ENCODE measurements at places on chromosomes 16 and 17.

DNA sequence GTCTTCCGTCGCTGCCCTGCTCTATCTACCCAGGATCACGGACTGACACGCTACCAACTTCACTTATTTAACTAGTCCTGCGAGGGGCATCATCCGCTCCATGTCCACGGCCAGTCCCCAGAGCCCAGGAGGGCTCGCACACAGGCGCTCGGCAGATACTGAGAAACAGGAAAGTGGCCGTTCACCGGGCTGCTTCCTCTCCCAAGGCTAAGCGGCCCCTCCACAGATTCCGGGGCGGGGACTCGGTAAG lies 388 bp downstream of the OXLD1 start:
- DNase-seq = no peak
- H3K4me1 ChIP-seq = peaks cover 33% of the 10 kb centered on the region
- H3K4me3 ChIP-seq = peak overlapping the region; percentile 93
- no peaks in the 10 kb centered on the region for H3K27me3 ChIP-seq

- no peak overlapping the region for H3K27ac ChIP-seq
- no peak overlapping the region for H3K4me3 ChIP-seq
- no peaks in the 10 kb centered on the region for H3K27me3 ChIP-seq
- peaks cover 51% of the 10 kb centered on the region for H3K36me3 ChIP-seq
- no peak for DNase-seq
Measured at GRCh38 chr17:80710714-80711302, 166.2 kb downstream of the RPTOR start.

GRCh38 chr17:38867179-38867967 lies 2.5 kb upstream of the LASP1 start:
- peak overlapping the region; percentile 97 for H3K4me3 ChIP-seq
- peak; percentile 87 for DNase-seq
- peaks cover 29% of the 10 kb centered on the region for H3K4me1 ChIP-seq
- H3K36me3 ChIP-seq = peaks cover 6% of the 10 kb centered on the region

GRCh38 chr17:49616086-49616485 lies 40.4 kb downstream of the NXPH3 start:
- H3K27me3 ChIP-seq = no peaks in the 10 kb centered on the region
- no peak overlapping the region for H3K27ac ChIP-seq
- DNase-seq = no peak
- H3K36me3 ChIP-seq = peaks cover 38% of the 10 kb centered on the region
- H3K4me3 ChIP-seq = no peak overlapping the region

DNA sequence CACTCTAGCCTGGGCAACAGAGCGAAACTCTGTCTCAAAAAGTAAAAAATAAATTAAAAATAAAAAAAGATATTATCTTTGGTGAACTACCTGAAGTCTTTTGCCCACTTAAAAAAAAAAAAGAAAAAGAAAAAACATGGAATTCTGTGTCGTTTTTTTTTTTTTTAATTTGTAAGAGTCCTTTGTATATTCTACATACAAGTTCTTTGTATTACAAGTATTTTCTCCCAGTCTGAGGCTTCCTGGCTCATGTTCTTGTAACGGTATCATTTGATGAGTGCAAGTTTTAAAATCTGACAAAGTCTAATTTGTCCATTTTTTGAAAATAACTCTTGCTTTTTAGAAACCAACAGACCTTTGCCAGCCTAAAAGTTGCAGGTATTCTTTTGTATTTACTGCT lies 12.2 kb upstream of the CBX2 start:
- H3K4me1 ChIP-seq = no peaks in the 10 kb centered on the region
- no peak overlapping the region for H3K4me3 ChIP-seq
- H3K27ac ChIP-seq = no peak overlapping the region
- H3K27me3 ChIP-seq = peaks cover 20% of the 10 kb centered on the region
- no peaks in the 10 kb centered on the region for H3K36me3 ChIP-seq
- DNase-seq = no peak

DNA sequence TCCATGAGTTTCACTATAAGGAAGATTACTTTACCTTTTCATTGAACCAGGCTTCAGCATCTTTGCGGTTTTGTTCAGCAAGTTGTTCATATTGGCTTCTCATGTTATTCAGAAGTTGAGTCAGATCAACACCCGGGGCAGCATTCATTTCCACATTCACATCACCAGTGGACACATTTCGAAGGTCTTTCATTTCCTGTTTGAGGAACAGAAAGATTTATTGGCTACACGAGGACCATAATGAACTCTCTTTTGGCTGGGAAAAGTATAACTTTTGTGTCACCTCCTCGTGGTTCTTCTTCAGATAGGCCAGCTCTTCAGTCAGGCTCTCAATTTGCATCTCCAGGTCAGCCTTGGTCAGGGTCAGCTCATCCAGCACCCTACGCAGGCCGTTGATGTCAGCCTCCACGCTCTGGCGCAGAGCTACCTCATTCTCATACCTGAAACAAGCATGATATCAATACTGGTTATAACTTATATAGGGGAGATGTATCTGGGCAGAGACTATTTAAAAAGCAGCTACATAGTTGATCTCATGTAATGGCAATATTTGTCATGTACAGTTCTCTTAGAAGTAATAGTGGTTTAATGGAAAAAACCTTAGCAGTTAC lies 2.1 kb downstream of the KRT10 start:
- no peak overlapping the region for H3K27ac ChIP-seq
- H3K27me3 ChIP-seq = peaks cover 9% of the 10 kb centered on the region
- H3K4me1 ChIP-seq = peaks cover 15% of the 10 kb centered on the region
- no peak for DNase-seq
- H3K4me3 ChIP-seq = peak overlapping the region; percentile 76

GRCh38 chr17:69523244-69523861 lies 108.9 kb downstream of the MAP2K6 start:
- peaks cover 5% of the 10 kb centered on the region for H3K36me3 ChIP-seq
- peaks cover 3% of the 10 kb centered on the region for H3K4me1 ChIP-seq
- no peak overlapping the region for H3K27ac ChIP-seq
- DNase-seq = peak; percentile 67
- H3K27me3 ChIP-seq = no peaks in the 10 kb centered on the region
- no peak overlapping the region for H3K4me3 ChIP-seq

- H3K27me3 ChIP-seq = no peaks in the 10 kb centered on the region
- H3K36me3 ChIP-seq = peaks cover 3% of the 10 kb centered on the region
- H3K4me1 ChIP-seq = peaks cover 38% of the 10 kb centered on the region
- H3K27ac ChIP-seq = peak overlapping the region; percentile 99
Measured at GRCh38 chr17:60392845-60393702, 1.1 kb upstream of the USP32 start.

DNA sequence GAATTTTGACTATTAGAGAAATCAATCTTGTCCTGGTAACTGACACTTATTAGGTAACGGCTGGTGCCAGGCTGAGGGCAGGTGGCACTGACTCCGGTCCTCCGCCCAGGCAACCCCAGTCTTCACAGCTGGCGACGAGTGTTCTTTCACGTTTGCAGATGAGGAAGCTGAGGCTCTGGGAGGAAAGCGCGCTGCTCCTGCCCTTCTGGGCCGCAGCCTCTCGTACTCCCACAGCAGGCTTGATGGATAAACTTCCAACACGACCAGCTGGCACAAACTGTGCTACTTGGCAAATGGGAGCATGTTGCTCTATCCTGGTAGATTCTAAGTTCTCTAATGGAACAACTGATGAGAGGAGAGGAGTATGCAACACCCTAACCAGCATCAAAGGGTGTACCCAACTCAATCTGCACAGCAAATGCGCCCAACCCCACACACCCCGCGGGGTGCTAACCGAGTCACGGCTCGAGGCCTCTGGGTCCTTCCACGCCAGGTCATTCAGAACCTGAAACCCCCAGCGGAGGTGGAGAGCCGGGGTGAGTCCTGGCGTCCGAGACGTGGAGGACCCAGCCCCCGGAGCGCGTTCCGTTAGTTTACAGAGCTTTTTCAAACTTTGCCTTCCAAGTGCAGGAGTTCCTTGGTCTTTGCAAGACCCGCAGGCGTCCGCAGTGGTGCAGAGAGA lies 477 bp upstream of the SLC47A1 start:
- no peak overlapping the region for H3K27ac ChIP-seq
- no peak overlapping the region for H3K4me3 ChIP-seq
- no peaks in the 10 kb centered on the region for H3K4me1 ChIP-seq
- H3K27me3 ChIP-seq = peaks cover 55% of the 10 kb centered on the region
- no peak for DNase-seq

- H3K27me3 ChIP-seq = peaks cover 16% of the 10 kb centered on the region
- no peak overlapping the region for H3K4me3 ChIP-seq
- H3K36me3 ChIP-seq = peaks cover 21% of the 10 kb centered on the region
- DNase-seq = peak; percentile 91
- H3K4me1 ChIP-seq = peaks cover 7% of the 10 kb centered on the region
Measured at GRCh38 chr17:42101513-42102292, 3.4 kb upstream of the ZNF385C start.

DNA sequence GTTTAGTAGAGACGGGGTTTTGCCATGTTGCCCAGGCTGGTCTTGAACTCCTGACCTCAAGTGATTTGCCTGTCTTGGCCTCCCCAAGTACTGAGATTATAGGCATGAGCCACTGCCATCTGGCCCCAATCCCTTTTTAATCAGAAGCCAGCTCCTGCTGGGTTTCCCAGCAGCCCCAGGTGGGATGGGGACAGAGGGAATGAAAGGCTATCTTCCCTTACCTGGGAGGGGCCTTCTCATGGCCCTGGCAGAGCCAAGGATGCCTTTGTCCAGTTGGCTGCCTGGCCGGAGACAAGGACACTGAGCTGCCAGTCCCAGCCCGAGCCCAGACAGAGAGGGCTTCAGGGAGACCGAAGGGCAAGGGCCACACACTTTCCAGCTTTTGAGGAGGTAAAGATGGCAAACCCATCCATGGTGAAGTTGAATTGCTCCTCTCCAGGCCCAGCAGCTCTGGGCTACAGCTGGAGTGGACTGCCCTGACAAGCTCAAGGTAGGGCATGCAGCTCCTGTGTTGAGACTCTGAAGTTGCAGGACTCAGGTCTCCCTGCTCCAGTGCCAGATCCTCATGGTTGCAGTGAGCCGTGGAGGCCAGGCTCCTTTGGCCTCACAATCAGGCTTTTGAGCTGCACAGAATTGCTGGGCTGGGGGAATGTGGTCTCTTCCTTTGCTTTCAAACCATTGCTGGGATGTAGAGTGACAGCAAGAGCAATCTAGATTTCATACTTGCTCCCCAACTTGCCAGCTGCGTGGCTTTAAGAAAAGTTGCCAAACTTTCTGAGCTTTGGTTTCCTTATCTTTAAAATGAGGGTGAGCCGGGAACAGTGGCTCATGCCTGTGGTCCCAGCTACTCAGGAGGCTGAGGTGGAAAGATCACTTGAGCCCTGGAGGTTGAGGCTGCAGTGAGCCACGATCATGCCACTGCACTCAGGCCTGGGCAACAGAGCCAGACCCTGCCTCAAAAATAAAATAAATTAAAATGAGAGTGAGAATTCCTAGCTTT lies 44.5 kb upstream of the IL34 start:
- no peak overlapping the region for H3K4me3 ChIP-seq
- H3K36me3 ChIP-seq = no peaks in the 10 kb centered on the region
- DNase-seq = no peak
- H3K4me1 ChIP-seq = peaks cover 2% of the 10 kb centered on the region

DNA sequence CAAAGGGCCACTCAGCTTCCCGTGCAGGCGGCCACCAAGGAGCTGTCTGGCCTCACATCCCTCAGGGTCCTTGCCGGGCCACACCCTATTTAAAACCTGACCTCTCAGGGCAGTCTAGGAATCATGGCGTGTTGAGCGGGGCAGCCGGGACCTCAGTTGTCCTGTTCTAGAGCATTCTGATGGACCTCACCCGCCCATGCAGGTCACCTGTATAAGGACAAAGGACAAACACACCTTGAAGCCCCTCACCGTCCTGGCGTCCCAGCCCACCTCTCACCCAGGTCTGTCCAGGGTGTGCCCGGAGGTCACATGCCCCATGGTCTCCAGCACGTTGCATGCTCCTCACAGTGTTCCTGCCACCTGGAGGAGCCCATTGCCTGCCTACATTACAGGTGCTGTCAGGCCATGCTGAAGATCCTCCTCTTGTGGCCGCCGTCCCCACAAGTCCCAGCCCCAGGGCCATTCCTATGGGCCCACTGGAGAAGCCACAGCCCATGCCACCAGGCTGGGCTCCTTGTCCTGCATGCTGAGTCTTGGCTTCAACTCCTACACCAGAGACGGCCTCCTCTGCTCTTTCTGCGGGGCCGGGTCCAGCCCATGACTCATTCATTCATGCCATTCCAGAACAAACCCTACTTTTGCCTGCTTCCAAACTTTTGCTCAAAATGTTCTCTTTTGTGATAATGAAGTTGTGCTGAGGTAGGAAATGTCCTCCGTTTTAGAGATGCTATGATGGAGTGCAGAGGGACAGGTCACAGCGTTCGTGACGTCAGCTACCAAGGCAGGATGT lies 46.3 kb downstream of the PEMT start:
- no peak overlapping the region for H3K27ac ChIP-seq
- H3K27me3 ChIP-seq = no peaks in the 10 kb centered on the region
- no peaks in the 10 kb centered on the region for H3K36me3 ChIP-seq

All from activated CD4-positive, alpha-beta T cell treated with anti-CD3 and anti-CD28 coated beads, Interleukin-2, amount 10 ng/mL, durations not matched to agents 24 days and 14 days (primary cell).